ENCODE measurements at places on chromosomes 3 and 15.

DNA sequence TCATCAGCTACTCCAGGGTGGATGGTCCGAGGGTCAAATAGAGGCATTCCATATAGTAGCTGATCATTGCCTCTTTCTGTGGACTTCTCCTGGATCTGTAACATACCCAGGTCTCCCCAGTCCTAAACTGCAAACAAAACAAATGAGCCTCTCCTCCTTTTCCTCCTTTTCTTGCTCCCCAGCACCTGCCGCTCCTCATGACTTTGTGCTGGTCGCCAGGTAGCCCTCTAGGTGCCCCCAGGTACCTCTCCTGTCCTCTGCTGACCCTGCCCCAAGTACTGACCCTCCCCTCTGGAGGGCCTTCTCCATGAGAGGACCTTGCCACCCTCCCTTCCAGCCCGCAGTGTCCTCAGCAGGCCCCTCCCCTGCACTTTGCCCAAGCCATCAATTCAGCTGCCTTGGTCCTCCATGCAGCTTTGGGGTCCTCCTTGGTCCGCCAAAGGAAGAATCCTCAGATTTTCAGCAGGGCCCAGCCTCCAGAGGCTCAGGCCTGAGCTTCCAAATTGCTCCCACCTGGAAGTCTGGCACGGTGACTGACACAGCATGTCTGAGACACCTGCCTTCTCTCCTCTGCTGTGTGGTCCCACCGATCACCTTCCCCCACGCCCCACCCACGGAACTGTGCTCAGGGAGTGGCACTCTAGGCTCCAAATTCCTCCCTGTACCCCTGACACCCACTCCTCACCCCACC, 111.0 kb downstream of the LRRK1 start:
- DNase-seq, result no peak

DNA sequence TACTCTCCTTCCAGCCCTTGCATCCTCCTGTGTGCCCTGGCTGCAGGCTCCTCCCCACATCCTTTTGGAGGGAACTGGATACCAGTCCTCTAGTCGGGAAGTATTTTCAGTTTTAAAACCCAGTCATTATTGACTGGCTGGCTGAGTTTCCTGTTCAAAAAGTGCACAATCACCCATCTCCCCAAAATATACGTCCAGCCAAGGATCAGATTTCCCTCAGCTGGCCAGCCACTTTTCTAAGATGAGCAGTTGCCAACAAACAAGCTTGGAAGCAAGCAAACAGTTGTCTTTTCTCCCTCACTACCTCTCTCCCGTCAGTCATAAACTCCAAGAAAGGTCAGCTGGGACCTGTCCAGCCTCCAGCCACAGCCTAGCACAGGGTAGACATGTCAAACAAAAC, 147.7 kb upstream of the GALNT15 start:
- DNase-seq, result no peak

GRCh38 chr15:40927873-40928806, 1.0 kb upstream of the DLL4 start:
- DNase-seq, result no peak

GRCh38 chr3:106022913-106023312, 154.1 kb upstream of the CBLB start:
- no peak for DNase-seq

DNA sequence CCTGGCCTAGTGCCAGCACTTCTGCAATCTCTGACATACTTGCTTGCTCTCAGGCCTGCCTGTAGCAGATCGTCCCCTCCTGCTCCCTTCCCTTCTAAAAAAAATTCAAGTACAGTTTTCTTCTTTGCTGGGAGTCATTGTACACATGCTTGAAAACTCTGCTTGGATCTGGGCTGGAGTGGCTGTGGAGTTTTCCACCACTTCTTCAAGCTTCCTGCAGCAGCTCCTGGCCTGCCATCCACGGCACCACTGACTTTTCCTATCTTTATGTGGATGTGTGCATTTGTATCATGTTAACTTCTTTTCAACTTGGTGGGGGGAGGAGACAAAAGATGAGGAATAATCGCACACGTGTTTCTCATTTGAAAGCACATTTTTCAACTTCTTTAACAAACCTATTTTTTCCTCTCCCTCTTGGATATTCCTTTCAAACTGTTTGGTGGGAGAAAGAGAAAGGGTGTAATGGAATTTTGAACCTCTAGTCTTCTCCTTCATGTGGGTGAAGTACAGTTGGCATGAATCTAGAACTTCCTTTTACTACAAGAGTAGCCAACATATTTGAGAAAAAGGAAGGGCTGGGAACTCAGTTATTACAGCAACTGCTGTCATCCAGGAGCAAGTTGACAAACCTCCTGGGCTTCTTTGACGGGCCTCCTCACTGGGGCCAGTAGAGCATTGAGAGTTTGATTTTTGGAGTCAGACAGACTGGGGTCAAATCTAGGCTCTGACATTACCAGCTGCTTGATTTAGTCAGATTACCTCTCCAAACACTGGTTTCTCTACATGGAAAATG, 61.2 kb upstream of the LRTM1 start:
- DNase-seq, result peak; percentile 80

DNA sequence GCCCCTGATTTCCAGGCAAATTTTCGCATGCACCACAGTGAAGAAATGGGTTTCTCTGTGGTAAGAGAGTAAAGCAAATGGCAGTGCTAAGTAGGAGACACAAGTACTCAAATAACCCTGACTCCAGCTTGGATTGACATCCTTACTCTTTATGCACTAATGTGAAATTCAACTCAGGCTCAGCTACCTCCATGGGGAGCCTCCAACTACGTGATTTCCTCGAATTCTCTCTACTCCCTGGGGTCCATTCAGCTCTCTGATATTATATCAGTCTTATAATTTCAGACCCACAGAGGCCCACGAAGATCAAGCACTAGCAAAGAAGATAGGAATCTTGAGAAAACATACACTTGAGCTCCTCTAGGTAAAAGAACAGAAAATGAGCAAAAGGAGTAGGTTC, 407.6 kb upstream of the CCDC54 start:
- no peak for DNase-seq

DNA sequence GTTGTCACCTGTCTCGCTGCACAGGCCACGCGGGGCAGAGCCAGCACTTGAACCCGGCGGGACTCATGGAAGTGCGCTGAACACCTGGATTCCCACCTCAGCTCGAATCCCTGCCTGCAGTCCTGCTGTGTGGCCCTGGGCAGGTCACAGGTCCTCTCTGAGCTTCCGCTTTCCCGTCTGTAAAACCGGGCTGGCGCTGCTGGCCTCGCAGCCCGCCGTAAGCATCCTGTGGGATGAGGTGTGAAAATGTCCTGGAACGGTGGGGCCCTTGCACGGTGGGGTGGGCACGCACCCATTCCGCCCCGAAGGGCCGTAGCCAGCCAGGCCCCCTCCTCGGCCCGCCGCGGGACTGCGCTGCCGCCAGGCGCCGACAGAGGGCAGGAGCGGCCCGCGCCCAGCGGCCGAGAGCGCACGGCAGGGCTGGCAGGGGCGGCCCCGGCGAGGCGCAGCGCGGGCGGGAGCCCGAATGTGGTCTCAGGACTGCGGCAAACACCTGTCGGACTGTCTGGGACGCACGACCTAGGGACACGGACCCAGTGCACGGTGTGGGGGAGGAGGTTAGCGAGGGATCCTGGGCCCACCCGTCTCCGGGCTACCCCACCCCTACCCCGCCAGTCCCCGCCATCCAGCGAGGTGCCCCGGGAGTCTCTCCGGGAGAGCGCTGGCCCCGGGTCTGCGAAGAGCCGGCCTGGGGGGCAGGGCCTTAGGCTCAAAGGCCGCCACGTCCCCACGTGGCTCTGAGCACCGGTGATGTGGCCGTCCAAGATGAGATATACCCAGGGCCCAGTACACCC, 40.4 kb downstream of the DNAJB8 start:
- DNase-seq, result no peak

DNA sequence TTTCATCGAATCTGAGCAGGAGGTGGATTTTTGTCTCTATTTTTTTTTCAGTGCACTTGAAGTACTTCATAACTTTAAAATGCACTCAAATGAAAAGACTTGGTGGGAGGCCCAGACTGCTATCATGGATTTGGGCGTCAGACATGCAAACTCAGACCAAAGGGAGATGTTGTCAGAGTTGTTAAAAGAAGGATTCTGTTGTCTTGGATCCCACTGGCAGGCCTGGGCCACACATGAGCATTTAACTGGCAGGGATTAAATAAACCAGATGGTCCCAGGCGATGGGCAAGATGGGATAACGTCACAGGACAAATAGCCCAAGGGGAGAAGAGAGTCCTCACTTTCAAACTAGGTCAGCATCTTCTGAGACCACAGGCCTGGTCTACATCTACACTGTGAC, 15.4 kb downstream of the RTP1 start:
- DNase-seq, result no peak

- DNase-seq, result no peak
Measured at GRCh38 chr15:85558848-85559247, 178.4 kb downstream of the AKAP13 start.

GRCh38 chr15:62912808-62913207, 129.7 kb upstream of the TPM1 start:
- no peak for DNase-seq

- DNase-seq, result no peak
Measured at GRCh38 chr3:42708611-42709151, 6.1 kb upstream of the HHATL start.

- no peak for DNase-seq
Measured at GRCh38 chr15:69679623-69680228, 227.1 kb downstream of the RPLP1 start.

DNA sequence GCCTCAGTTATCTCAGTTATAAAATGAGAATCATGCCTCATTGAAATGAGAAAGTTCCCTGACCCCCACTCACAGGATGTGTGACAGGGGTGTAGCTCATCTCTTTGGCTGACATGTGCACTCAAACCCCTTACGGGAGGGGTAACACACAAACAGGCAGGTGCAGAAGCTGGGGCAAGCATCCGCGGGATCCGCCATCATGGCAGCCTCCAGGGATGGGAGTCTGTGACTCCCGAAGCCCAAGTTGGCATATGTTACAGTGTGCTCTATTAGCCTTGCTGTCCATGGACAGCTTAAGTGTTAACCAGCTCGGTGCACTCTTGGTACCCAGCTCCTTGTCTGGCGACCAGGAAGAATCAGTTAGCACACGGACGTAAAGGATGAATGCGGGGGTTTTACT, 822.7 kb upstream of the SEMA6D start:
- no peak for DNase-seq

GRCh38 chr3:59480486-59480995, 430.7 kb upstream of the CFAP20DC start:
- peak; percentile 54 for DNase-seq

DNA sequence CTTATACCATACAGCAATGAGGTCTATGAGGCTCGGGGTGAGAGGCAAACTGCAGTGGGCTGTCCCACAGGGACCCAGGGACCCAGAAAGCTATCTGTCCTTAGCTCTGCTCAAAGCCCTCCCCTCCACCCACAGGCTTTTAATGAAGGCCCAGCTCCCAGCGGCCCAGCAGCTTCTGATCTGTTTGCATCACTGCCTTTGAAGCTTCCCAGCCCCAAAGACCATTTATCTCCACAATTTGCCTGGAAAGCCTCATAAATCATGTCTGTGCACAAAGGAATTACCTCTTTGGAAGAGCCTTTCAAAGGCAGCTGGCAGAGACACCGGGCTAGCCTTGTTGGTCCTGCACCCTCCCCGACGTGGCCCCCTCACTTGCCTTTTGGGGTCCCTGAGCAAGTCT, 123.9 kb downstream of the RAB11A start:
- no peak for DNase-seq

DNA sequence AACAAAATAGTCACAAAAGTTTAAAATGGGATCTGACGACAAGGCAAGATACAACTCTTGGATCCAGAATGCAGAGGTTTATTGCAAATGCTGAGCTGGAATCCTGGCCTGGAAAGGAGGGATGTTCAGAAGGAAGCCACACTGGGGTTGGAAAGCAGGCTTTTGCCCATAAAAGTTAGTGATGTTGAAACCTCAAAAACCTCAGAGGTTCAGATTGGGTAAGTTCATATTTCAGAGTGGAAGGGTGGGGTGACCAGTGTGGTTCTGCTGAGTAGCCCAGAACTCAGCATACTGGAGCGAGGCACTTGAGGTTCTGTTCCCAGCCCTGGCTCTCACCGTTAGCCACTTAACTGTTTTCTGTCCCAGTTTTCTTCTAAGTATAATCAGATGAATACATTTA, 114.0 kb upstream of the OSTN start:
- no peak for DNase-seq

DNA sequence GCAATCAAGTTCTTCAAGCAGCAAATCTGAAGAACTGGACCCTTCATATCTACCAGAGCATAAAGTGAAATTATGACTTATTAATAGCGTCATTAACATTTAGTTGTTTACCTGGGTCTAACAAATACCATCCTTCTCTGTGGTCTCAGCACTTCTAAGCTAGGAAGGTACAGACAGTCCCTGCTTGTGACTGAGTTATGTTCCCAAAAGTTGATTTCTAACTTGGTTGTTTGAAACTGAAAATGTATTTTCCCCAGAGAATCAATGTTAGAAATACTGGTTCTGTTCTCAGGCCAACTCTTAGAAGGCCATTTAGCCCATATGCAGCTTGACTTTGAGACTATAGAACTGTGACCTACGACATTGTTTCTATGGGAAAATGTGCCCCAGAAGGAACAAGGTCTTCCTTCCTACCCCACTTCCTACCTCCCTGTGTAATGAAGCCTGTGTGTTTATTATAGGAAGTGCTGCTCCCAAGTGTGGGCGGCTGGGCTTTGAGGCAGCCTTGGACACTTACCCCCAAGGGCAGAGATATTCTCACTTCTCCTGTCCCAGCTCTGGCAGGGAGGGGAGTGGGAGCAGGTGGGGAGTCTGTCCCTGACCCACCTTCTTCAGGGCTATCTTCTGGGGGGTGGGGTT, 12.2 kb upstream of the MAPK6 start:
- no peak for DNase-seq

- DNase-seq, result no peak
Measured at GRCh38 chr3:169573148-169573547, 90.4 kb downstream of the MECOM start.

GRCh38 chr3:150744041-150744918, 18.7 kb downstream of the SIAH2 start:
- no peak for DNase-seq

- no peak for DNase-seq
Measured at GRCh38 chr15:74369756-74370155, 2.3 kb upstream of the CYP11A1 start.

GRCh38 chr3:46865031-46865507, 1.8 kb upstream of the MYL3 start:
- peak; percentile 63 for DNase-seq

GRCh38 chr3:52253314-52254304, 8.1 kb downstream of the PPM1M start:
- DNase-seq, result no peak
